ENCODE measurements at places on chromosomes 3 and 15.

GRCh38 chr3:190699776-190700175 lies 162.7 kb downstream of the GMNC start:
- no peak for DNase-seq

DNA sequence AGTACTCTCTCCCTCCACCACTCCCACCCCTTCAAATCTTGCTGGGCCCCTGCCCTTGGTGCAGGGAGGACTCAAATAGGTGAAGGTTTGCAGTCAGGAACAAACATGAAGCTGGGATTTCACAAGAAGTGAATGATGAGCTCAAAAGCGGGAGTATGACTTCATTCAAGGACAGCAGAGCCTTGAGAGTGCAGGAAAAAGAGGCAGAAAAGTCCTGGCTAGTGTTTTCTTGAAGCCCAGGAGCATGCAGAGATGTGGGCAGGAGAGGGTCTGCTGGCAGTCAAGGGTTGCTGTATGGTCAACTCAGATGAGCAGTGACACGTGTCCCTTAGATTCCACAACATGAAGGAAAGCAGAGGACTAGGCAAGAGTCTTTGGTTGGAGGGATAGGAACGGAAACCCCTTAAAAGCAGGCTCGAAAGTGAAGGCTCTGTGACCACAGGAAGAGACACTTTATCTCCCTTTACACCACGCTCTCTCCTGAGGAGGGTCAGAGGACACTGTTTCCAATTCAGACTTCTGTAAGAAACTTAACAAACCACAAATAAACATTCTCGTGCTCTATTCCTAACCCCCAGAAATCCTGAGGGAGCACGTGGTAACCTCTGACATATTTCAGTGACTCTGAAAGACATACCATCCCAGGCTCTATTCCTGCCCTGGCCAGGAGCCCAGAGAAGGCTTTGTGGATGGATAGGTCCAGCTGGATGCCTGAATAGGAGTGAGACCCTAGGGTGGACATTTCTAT lies 168.0 kb upstream of the NDN start:
- no peak for DNase-seq

DNA sequence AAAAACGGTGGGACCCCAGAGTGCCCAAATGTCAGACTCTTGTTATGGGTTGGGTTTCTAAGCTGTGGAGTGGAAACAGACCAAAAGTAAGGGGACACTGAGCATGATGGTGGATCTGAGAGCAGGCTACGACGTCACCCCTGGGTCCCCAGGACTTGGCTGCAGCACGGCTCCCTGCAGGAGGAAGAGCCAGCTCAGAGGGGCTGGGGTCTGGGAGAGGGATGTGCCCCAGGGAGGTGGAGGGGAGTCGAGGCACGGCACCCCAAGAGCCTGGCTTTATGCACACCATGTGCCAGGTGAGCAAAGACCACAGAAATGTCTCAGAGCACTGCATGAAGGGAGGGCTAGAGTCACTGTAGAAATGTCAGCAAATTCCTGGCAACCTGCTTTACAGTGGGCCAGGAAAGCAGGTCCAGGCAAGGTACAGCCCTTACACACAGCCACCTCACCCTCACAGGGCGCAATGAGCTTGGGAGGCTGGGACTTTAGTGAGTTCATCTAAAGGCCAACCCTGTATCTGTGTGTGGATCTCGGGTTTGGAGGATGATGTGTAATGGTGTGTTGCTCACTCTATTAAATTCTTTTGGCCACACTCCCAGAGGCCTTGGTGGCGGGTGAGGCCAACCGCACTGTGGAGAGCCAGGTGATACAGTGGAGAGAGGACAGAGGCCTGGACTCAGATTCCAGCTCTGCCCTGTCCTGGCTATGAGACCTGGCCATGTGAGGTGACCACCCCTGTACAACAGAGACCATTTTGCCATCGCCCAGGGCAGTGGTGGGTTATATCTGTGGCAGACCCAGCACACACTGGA lies 14.1 kb downstream of the CTSH start:
- no peak for DNase-seq

- DNase-seq = no peak
Measured at GRCh38 chr3:179512378-179512777, 50.3 kb upstream of the ACTL6A start.

DNA sequence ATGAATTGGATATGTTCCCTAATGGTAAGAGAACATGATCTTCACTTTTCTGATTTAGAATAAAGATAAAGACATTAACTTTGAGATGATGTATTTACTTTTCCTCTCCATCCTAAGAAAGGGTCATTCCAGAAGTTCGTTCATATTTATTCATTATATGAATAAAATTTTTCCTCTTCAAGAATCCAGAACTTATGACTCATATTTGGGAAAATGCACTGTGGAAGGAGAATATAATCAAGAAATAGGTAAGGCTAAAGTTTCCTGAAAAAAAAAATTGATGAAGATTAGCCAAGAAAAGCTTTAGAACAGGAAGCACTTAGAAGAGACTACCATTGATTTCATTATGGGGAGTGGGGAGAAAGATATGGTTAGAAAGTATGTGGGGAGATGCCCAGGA lies 36.5 kb upstream of the CBLB start:
- no peak for DNase-seq
